Lung (tissue), 17 donors: ENCODE measurements at places on chromosomes 4 and X. TPM values are rescaled to one million over a fixed set of nuclear protein-coding genes. Genes with fewer than 3 reads are reported as not detected.

ENPP6 gene
- 0.09 TPM for polyA plus RNA-seq

ZCCHC12 gene
- polyA plus RNA-seq = 0.10 TPM

- peak within 1 kb of the TSS; percentile 7 for H3K4me3 ChIP-seq
- no peak within 1 kb of the TSS for H3K27ac ChIP-seq
- peak; percentile 88 for DNase-seq
These were observed at the start of gene ZNF732 for GRCh38 chr4:304969-305680. Gene ZNF732, minus strand, starts transcription at chr4:305474. Its CDS starts 164 bp downstream, at chr4:305310.

HSFX1 gene
- polyA plus RNA-seq = 0.51 TPM

DNA sequence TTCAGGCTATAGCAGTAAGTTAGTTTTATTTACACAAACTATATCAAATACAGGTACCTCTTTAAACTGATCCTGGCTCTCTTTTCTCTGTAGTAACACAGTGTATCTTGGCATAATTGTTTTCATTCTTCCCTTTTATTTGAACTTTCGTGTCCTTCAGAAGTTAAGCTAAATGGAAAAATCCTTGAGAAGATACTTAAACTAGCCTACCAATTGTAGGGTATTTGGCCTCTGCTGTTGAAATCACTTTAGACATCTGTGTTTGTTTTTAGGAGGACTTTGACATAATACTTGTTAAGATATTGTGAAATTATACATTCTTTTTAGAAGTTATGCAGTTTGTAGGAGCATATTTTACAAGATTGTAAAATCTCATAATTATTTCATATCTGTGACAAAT is 90.3 kb upstream of the GK2 start:
- no peak overlapping the region for H3K4me3 ChIP-seq
- DNase-seq = no peak
- H3K36me3 ChIP-seq = no peaks in the 10 kb centered on the region
- no peaks in the 10 kb centered on the region for H3K4me1 ChIP-seq

DNA sequence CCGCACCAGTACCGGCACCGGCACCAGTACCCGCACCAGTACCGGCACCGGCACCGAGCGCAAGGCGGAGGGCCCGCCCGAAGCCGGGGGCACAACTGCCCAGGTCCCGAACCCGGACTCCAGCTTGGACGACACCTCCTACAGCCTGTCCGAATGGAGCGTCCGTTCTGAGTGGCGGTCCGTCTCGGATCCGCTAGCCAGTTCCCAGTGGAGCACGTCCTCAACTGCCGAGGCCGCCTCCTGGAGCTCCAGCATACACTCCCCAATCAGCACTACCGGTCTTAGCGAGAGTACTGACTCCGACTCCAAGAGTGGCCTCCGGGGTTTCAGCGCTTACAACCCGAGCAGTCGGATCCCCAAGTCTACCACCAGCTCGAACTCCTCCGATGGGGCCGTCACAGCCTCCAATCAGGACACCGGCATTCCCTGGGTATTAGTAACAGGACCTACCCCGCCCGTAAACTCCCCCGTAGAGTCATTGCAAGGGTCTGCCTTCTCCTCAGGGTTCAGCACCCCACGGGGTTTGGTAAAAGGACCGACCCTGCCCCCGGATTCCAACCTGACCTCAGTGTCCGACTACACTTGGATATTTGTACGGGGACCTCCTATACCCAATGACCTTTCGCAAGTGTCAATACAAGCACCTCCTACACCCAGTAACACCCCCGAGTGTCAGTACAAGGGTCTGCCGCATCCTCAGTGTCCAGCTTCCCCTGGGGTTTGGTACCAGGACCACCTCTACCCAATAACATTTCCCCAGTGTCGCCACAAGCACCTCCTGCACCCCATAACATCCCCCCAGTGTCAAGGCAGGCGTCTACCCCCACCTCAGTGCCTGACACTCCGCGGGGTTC is 721 bp upstream of the MAOA start:
- H3K4me3 ChIP-seq = peak overlapping the region; percentile 49
- H3K27me3 ChIP-seq = peaks cover 14% of the 10 kb centered on the region
- peak; percentile 49 for DNase-seq
- no peaks in the 10 kb centered on the region for H3K36me3 ChIP-seq
- peak overlapping the region; percentile 97 for H3K27ac ChIP-seq

DNA sequence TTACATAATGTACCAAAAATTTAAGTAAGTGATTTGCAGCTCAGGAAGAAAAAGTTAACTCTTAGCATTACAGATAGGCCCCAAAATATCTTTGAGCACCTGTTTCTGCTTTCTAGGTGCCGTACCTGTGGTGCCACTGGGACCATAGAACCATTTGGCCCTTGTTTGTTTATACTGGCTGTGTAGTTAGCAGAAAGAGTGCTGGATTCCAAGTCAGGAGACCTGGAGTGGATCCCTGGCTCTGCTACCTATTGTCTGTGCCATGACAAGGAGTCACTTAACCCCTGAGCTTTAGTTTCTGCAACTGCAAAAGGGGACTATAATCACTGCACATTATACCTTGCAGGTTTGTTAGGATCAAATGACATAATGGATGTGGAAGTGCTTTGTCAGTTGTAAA is 137.8 kb upstream of the GPR101 start:
- H3K4me3 ChIP-seq = no peak overlapping the region
- peaks cover 13% of the 10 kb centered on the region for H3K27me3 ChIP-seq
- H3K36me3 ChIP-seq = no peaks in the 10 kb centered on the region
- H3K4me1 ChIP-seq = no peaks in the 10 kb centered on the region
- DNase-seq = no peak
- no peak overlapping the region for H3K27ac ChIP-seq

SULT1B1 gene
- polyA plus RNA-seq = 7.3 TPM

PCDH11X gene
- under 0.01 TPM for polyA plus RNA-seq

H2BW2 gene
- polyA plus RNA-seq = not detected

- H3K4me1 ChIP-seq = no peaks in the 10 kb centered on the region
- no peak overlapping the region for H3K27ac ChIP-seq
- H3K36me3 ChIP-seq = no peaks in the 10 kb centered on the region
- no peak for DNase-seq
- H3K27me3 ChIP-seq = no peaks in the 10 kb centered on the region
These were observed 11.4 kb downstream of the SYN1 start for GRCh38 chrX:47608130-47608810.

GRCh38 chrX:118675966-118676349 is 51.4 kb upstream of the IL13RA1 start:
- H3K27me3 ChIP-seq = no peaks in the 10 kb centered on the region
- no peaks in the 10 kb centered on the region for H3K4me1 ChIP-seq
- H3K36me3 ChIP-seq = no peaks in the 10 kb centered on the region
- no peak for DNase-seq
- H3K27ac ChIP-seq = no peak overlapping the region
- no peak overlapping the region for H3K4me3 ChIP-seq

DNA sequence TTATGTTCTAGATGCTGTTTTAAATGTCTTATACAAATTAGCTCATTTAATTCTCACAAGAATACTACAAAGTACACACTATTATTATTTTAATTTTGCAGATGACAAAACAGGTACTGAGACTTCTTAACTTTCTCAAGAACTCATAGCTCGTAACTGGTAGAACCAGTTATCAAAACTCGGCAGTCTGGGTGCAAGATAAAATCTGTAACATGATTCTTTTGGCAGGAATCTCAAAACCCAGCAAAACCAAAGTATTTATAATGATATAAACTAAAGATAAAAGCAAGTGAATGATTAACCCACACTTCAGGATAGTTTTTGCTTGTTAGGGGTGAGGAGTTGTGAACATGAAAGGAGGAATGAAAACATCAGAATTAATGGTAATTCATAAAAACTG is 27.6 kb downstream of the CLNK start:
- no peak overlapping the region for H3K4me3 ChIP-seq
- H3K4me1 ChIP-seq = no peaks in the 10 kb centered on the region
- DNase-seq = peak; percentile 61

DNA sequence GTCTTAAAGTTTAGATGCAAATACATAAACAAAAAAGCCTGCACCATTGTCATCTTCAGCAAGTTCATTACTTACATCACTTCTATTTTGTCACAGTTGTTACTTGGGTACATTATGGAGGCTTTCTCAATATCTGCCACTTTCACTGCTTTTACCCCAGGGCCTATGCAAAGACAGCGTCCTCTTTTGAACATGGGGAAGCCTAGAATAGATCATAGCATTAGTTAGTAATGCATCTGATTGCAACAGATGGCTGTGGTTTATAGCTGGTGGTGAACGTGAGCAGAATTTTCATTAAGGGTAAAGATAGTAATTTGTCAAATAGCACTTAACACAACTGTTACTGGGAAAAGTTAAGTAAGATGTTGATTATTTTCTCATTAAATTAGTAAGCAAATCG is 729 bp downstream of the CXCL11 start:
- H3K36me3 ChIP-seq = no peaks in the 10 kb centered on the region
- H3K4me3 ChIP-seq = no peak overlapping the region
- no peak for DNase-seq
- no peaks in the 10 kb centered on the region for H3K4me1 ChIP-seq
- no peaks in the 10 kb centered on the region for H3K27me3 ChIP-seq

HPGDS gene
- polyA plus RNA-seq = 0.65 TPM

DNA sequence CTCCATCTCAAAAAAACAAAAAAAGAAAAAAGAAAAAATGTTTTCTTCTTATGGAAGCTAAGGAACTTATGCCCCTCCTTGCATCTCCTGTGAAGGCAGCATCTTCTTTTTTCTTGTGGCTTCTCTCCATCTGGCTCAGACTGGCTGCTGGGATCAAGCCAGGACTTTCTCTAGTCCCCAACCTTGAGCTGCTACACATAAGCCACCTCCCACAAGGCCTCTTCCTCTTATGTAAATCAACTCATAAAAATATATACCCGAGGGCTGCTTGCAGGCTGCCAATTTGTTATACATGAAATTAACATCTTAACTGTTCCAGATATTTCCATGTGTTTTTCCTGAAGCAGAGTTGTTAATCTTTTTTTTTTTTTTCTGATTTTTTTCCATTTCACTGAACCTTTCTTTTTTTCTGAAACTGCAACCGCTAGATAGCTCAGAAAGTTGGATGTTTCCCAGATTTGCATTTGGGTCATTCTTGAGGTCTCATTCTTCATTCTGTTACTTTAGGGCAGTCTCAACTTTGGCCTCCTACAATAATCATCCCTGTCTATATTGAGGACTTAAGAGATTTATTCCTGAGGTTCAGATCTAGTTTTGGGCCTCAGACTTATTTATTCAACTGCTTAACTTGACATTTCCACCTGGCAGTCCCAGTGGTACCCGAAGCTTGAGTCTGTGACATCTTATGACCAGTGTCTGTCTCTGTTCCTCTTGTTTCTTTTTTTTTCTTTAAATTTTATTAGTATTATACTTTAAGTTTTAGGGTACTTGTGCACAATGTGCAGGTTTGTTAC is 10.3 kb downstream of the SNX25 start:
- no peaks in the 10 kb centered on the region for H3K36me3 ChIP-seq
- DNase-seq = peak; percentile 80
- H3K4me3 ChIP-seq = no peak overlapping the region
- H3K4me1 ChIP-seq = no peaks in the 10 kb centered on the region
- no peak overlapping the region for H3K27ac ChIP-seq

DNA sequence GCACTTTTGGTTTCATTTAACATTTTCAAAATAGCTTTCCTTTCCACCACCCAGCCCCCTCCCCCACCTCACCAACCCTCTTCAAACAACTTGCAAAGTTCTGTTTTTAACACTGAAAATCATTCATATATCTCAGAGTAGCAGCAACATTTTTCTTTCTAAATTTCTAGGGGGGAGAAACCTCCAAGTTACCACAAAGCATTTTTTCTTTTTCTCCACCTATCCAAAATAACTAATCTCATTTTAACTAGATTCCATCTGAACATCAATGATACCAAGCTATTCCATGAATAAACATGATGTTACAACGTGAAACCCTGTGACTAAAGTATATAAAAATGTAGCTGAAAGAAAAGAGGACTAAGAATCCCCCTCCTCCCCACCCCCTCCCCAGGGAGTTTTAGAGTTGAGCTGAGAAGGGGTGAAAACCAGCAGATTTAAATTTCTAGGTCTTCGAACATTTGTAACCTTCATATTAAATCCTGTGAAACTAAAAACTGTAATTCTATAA is 5.2 kb downstream of the LDB2 start:
- no peaks in the 10 kb centered on the region for H3K36me3 ChIP-seq
- no peak overlapping the region for H3K27ac ChIP-seq
- no peaks in the 10 kb centered on the region for H3K27me3 ChIP-seq

DACH2 gene
- 0.03 TPM for polyA plus RNA-seq

DNA sequence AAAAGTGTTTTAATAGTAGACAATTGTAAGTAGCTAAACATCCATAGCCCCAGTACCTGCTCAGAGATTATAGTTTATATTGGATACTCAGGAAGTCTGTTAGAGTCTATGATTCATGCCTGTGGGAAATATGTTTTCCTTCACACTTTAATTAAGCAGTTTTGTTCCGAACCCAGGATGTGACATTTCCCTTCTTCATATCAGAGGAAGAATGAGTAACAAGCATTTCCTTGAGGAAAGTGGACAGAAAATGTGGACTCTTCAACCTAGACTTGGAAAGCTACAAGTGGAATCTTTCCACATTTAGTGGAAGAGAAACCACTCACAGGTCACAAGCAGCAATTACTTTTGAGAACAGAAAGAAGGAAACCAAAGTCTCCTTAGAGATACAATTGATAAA is 419.4 kb downstream of the C4orf33 start:
- DNase-seq = no peak
- no peak overlapping the region for H3K27ac ChIP-seq
- H3K27me3 ChIP-seq = no peaks in the 10 kb centered on the region
- no peak overlapping the region for H3K4me3 ChIP-seq

- H3K4me1 ChIP-seq = no peaks in the 10 kb centered on the region
- H3K27me3 ChIP-seq = peaks cover 13% of the 10 kb centered on the region
- peak; percentile 9 for DNase-seq
- H3K27ac ChIP-seq = no peak overlapping the region
- no peaks in the 10 kb centered on the region for H3K36me3 ChIP-seq
- H3K4me3 ChIP-seq = no peak overlapping the region
These were observed 49.6 kb downstream of the KLF8 start for GRCh38 chrX:56281789-56282188.

- H3K27ac ChIP-seq = no peak overlapping the region
- H3K36me3 ChIP-seq = no peaks in the 10 kb centered on the region
- peaks cover 3% of the 10 kb centered on the region for H3K4me1 ChIP-seq
- H3K4me3 ChIP-seq = no peak overlapping the region
These were observed 91.4 kb downstream of the BCOR start for GRCh38 chrX:40006106-40007017.

- H3K27me3 ChIP-seq = no peaks in the 10 kb centered on the region
- DNase-seq = peak; percentile 80
- H3K4me1 ChIP-seq = no peaks in the 10 kb centered on the region
- no peak overlapping the region for H3K27ac ChIP-seq
These were observed 13.3 kb downstream of the TLR3 start for GRCh38 chr4:186082221-186082620.

- no peaks in the 10 kb centered on the region for H3K27me3 ChIP-seq
- no peak overlapping the region for H3K4me3 ChIP-seq
- no peak overlapping the region for H3K27ac ChIP-seq
- DNase-seq = no peak
- peaks cover 4% of the 10 kb centered on the region for H3K36me3 ChIP-seq
These were observed 5.2 kb downstream of the NAAA start for GRCh38 chr4:75935628-75936027.

GRCh38 chr4:40065010-40065409 is 8.4 kb downstream of the N4BP2 start:
- no peak overlapping the region for H3K4me3 ChIP-seq
- no peaks in the 10 kb centered on the region for H3K27me3 ChIP-seq
- no peaks in the 10 kb centered on the region for H3K36me3 ChIP-seq
- peak; percentile 46 for DNase-seq

LPAR4 gene
- 0.30 TPM for polyA plus RNA-seq
